ENCODE measurements at places on chromosomes 4 and X.

GRCh38 chrX:9280831-9281230, 184.0 kb upstream of the TBL1X start:
- no peak for DNase-seq

DNA sequence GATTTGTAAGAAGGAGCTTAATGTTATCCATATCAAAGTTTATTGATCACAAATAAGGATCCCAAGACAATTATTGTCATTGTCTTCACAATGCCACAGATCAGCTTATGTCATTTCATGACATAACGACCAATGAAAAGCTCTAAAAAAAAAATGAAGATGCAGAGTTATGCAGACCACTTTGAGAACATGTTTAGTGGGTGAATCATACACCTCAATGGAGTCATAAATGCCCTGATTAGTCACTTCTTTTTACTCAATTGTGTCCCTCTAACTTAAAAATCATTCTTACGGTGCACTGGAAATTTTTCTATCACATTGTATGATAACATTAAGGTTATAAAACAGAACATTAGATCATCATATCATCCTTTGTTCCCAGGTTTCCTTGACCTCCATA, 87.6 kb upstream of the GABRG1 start:
- DNase-seq: no peak

GRCh38 chrX:9911487-9911886, 55.7 kb upstream of the CLDN34 start:
- DNase-seq: no peak

DNA sequence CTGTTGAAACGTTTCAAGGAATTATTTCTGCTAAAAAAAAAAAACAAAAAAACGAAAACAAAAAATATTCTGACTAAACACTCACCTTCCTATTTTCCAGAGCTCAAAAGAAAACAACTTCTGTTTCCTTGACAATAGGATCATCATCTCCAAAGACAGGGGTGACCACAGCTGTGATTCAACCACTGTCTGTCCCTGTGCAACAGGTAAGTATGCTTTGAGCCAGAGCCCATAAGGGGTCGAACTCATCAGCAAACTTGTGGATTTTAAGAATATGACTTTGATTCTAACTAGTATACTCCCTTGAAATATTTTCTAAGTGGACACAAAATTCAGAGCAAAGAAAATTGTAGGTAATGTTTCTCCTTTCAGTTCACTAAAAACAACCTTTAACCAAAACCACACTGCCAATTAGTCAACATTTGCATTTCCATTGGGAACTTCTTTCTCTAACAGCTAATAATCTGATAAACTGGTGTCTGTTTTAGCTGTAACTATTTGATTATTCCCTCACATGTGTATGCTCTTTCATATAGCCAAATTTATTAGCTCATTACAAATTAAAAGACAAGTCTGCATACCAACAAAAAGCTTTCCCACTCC, 186.1 kb downstream of the PALLD start:
- DNase-seq: no peak

DNA sequence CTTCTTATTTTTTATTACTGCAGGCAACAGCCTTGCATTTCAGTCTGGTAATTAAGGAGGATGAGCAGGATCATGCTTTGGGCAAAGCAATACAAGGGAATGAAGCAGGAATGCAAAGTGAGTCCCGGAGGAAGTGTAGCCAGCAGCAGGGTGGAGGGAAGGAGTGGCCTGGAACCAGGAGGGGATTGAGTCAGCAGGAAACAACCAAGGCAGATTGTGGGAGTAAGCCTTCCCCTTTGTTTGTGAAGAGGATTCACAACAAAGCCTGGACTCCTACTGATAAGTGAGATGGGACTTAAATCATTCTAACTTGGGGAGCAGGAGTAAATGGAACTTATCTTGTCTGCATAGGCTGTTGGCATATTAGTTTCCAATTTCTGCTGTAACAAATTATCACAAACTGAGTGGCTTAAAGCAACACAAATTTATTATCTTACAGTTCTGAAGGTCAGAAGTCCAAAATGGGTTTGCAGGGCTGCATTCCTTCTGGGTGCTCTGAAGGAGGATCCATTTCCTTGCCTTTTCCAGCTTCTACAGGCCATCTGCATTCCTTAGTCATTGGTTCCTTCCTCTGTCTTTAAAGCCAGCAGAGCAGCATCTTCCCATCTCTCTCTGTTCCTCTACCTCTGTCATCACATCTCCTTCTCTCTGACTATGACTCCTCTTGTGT, 93.2 kb upstream of the AP1S2 start:
- DNase-seq: no peak

GRCh38 chrX:122418758-122419157, 765.3 kb upstream of the GRIA3 start:
- DNase-seq: no peak

DNA sequence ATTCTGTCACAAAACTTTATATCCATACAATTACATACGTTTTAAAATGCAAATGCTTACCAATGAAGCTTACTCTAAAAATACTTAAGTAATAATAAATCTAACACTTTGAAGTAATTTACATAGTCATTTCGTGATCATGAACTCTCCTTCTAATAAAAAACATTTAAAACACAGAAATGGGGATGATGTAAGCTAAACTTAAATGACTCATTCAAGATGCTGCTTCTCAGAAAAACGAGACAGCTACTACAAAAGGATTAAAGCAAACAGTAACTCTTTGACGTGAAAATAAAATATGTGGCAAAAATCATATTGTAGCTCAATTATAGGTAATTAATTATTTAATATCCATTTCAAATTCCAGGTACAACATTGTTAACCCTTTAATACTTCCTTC, 148.7 kb downstream of the FGF16 start:
- DNase-seq: no peak

DNA sequence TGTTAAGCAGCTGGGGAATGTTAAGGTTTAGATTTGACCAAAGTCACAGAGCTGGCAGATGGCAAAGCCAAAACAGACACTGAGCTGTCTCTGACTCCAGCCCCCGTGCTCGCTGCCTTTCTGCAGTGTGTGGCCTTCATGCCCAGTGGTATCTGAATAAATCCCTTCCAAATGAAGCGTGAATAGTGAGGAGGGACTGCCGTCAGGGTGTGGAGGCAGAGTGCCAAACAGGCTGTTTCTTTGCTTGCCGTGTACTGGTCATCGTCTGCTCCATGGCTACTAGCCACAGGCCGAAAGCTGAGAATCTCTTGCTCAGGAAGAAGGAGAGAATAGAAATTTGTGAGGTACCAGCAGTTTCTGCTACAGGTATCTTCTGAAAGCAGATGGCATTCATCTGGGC, 19.7 kb downstream of the PRIMPOL start:
- no peak for DNase-seq

DNA sequence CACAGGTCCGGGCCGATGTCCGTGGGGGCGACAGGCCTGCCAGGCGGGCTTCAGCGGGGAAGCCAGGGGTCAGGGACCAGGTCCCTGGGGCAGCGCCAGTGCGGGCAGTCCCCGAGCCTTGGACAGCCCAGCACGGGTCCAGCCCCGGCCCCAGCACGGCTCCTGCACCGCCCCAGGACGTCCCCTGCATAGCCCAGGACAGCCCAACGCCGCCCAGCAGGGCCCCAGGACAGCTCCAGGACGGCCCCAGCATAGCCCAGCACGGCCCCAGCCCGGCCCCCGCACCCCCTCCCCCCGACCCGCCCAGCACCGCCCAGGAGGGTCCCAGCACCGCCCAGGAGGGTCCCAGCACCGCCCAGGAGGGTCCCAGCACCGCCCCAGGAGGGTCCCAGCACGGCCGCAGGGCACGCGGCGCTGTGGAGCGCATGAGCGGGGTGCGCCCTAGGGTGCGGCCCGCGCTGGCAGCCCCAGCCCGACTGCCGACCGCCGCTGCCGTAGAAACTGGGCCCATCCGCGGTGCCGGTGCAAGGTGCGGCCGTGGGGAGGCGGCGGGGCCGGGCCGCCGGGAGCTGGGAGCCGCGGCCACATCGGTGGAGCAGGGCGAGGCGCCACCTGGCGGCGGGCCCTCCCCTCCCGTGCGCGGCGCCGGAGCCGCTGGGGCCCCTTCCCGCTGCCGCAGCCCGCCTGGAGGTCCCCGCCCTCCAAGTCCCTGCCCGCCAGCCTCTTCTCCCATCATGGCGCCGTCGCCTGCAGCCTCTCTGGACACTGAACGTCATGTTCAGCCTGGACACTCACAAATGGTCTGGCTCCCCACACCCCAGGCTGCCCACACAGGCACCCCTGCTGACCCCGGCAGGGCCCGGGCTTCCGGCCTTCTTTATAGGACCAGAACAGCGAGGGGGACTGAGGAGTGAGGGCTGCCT, 106.8 kb upstream of the NKX1-1 start:
- DNase-seq: peak; percentile 65

- DNase-seq: no peak
Observed at GRCh38 chr4:138889216-138889615, 126.4 kb upstream of the NOCT start.

GRCh38 chr4:61505773-61506685, 305.9 kb downstream of the ADGRL3 start:
- DNase-seq: no peak

GRCh38 chr4:103996637-103997036, 276.9 kb upstream of the TACR3 start:
- DNase-seq: no peak

DNA sequence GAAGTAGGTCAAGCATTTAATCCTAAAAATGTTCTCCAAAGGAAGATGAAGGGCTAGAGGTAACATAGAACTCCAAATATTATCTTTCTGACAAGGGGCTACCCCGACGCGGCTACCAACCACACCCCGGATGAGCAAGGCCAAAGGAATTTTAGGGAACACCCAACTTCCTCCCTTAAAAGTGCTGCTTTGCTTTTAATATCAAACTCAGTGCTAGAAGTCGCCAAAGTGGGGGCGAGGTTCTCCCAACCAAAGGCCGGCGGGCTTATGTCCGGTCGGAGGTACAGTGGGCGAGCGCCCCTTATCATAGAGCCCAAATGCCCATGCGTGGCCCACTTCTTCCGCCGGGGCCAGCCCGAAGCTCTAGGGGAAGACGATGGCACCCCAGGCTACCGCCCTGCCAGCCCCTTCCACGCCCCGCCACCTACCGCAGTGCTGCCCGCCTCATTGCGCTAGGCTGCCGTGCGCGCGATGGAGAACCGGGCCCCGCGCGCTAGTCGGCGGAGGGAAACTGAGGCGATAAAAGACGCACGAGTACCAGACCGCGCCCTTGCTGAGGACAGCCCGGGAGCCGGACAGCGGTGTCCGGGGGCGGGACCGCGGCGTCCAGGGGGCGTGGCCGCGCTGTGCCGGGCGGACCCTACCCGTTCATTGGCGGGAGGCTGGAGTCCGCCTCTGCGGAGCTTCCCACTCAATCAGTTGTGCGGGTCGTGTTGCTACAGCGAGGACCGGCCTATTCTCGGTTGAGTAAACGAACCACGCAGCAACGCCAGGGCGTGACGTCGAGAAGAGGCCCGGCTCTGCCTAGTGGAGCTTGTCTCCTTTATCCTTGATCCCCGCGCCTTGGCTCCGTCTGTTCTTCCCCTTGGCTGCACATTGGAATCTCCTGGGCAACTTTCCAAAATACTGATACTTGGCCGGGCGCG, at the start of gene ACOT9:
TSS of gene ACOT9 (minus strand) at position 580 of the 926 bp plus-strand sequence. CDS start at position 448, 132 bp downstream.
- DNase-seq: peak; percentile 78

DNA sequence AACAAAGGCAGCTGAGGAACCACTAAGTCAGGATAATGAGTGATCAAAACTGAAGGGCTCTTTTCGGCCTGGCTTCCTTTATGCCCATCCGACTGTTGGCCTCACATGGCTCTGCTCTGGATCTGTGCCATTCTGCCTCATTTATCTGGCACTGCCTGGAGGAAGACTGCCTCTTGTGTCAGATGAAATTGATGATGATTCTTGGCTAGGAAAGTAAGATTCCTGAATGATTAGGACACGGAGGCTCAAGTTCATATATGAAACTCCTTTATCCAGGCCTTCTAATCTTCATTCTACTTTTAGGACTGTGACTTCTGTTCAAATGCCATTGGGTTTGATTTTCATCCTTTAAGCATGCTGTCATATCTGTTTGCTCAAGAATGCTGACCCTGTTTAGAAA, 475.4 kb upstream of the RPS6KA3 start:
- DNase-seq: no peak

- DNase-seq: no peak
Observed at GRCh38 chr4:101258883-101259282, 88.4 kb downstream of the PPP3CA start.

GRCh38 chrX:68249401-68249831, 183.9 kb downstream of the OPHN1 start:
- DNase-seq: no peak

DNA sequence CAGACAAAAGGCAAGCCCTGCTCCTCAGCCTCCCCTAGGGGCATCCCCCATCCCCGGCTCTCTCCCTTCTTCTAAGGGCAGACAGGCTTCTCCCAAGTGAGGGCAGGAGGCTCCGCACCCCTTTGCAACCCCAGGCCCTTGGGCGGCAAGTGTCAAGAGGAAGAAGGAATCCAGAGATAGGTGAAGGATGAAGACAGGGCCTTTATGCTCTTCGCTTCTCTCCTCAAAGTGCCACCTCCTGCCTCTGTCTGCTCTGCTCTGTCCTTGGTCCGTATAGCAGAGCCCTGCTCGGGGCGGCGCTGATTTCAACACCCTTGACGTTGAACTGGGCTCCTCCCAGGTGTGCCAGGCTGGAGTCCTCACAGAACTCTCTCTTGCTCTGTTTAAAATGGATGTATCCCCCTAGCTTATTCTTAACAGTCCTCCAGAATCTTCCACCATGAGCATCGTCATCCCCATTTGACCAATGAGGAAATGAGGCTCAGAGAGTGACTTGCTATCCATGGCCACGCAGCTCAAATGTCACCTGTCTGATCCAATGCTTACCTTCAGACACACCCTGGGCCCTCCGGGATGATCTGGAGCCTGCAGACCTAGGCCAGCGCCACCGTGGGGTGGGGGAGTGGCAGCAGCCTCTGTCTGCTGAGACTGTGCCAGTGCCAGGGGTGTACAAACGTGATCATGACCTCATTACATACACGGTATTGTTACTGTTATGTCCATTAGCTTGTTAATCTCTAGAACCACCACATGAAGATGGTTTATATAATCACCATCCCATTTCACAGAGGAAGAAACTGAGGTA, 99.8 kb downstream of the PHKA2 start:
- no peak for DNase-seq

DNA sequence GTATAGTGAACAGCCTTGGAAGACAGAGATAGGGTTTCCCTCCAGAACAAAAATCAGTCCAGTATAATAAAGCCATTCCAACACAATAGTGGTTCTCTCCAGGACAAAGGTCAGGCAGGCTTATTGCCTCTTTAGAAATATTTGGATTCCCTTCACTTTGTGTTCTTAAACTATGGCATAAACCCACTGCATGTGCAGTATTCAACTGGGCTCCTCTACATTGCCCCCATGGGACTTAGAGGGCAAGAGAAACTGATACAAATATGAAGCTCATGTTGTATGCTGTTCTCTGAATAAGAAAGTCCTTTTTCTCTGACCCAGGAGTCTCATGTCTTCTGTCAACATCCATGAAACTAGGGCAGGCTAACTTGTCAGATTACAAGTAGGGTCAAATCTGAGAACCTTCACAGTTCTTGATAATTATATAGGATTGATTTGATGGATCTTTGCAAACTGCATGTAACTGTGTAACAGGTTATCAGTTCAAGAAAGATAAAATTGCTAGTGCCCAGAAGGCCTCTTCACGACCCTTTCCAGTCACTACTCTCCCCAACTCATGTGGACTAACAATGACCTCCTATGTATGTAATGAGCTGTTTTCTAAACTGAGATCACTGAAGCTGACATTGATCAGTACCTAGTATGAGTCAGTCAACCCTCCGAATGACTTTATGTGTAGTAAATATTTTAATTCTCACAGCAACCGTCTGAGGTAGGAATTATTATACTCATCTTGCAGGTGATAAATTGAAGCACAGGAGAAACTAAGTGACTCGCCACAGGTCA, 31.9 kb upstream of the FAM9C start:
- no peak for DNase-seq
